ENCODE measurements at places on chromosomes 3 and 15.

DNA sequence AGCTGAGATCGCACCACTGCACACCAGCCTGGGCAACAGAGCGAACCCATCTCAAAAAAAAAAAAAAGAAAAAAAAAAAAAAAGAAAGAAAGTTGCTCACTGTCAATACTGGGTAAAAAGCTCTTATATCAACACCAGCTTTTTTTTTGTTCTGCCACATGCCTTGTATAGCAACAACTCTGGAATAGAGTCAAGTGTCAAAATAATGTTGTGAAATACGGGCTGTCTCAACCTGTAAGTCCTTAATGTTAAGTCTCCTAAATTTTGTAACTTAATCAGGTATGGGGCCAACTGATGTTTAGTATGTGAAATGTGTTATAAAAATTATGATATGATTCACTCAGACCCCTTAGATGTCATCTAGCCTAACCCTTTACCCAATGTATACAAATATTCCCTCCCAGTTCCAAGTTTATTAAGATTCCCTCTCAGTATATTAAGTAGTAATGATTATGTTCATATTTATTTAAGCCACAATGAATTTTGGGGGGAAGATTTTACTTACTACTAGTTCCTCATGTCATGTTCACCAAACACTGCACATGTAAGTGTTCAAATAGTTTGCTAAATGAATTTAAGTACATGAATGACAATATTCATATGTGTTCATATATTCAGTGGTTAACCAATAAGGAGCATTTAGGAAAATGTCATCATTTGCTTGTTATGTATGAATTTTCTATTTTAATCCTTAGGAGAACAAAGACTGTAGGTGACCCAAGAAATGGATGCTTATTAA, 52.2 kb downstream of the GPR160 start:
- DNase-seq: no peak

GRCh38 chr15:58588096-58588495, 156.3 kb downstream of the LIPC start:
- DNase-seq: no peak

GRCh38 chr3:146896711-146897110, 291.6 kb upstream of the PLSCR5 start:
- DNase-seq: no peak

- DNase-seq: no peak
Observed at GRCh38 chr3:83926291-83926690, 1032.5 kb upstream of the CADM2 start.

DNA sequence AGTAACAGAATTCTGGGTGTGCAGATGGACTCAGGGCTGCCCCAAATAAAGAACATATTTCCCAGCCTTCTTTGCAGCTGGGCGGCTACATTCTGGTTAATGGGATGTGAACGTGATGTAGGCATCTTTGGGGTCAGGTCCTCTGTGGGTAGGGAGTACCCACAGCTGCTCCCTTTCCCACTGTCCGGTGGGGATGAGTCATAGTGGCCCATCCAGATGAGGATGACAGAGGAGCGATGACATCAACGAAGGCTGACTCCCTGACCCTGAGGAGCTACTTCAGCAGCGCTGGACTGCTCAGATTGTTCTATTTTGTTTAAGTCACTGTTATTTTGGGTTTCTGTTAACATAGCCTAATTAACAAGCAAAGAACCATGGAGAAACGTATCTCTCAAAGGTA, 38.0 kb downstream of the SRPRB start:
- DNase-seq: no peak

GRCh38 chr3:84236261-84236660, 722.5 kb upstream of the CADM2 start:
- DNase-seq: no peak

- DNase-seq: peak; percentile 17
Observed at GRCh38 chr3:150330872-150331271, 77.2 kb upstream of the TSC22D2 start.

DNA sequence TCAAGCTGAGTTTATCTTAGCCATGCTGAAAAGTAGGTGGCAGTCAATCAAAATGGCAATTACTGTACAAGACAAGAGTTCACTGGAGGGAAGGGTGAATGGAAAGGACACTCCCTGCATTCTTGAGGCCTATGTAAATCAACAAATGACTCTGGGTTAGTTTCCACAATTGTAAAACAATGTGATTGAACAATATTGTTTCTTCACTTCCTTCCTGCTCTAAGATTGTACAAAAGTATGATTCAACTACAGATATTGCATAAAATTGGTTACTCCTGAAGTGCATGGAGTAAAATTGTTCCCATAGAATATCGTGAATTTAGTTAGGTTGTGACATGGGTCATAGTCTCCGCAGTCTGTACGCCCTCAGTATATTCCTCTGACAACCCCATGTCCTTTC, 277.6 kb downstream of the LPP start:
- DNase-seq: no peak

DNA sequence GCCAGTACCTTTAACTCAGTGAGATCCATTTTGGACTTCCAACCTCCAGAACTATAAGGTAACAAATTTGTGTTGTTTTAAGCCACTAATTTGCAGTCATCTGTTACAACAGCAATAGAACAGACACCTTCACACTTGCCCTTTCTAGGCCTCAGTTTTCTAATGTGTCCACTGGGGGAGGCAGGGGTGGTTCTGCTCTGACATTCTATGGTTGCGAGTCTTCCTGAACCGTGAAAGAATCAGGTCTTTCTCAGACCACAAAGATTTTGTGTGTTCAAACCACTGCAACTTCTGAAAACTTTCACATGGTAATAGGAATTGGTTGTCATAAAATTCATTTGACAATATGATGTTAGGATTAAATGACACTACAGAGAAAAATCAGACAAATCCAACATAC, 26.8 kb upstream of the CSTA start:
- no peak for DNase-seq

GRCh38 chr3:32245200-32245599, 6.7 kb downstream of the CMTM8 start:
- DNase-seq: no peak

GRCh38 chr3:187673012-187673411, 2.8 kb upstream of the SST start:
- DNase-seq: no peak

DNA sequence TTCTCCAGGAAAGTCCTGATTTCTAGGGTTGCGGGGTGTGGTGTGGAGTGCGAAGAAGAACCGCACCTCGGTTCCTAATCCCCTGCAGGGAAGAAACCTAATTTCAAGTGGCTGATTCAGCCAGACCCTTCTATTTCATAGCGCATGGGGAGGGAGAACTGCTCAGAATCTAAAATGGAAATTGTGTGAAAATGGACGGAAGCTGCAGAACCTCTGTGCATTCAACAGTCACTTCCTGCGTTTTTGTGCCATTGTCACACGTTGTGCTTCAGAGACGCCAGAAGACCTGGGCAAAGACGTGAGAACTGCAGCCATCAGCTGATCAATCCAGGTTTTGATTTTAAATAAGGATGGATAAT, 1.2 kb downstream of the SIDT1 start:
- no peak for DNase-seq

DNA sequence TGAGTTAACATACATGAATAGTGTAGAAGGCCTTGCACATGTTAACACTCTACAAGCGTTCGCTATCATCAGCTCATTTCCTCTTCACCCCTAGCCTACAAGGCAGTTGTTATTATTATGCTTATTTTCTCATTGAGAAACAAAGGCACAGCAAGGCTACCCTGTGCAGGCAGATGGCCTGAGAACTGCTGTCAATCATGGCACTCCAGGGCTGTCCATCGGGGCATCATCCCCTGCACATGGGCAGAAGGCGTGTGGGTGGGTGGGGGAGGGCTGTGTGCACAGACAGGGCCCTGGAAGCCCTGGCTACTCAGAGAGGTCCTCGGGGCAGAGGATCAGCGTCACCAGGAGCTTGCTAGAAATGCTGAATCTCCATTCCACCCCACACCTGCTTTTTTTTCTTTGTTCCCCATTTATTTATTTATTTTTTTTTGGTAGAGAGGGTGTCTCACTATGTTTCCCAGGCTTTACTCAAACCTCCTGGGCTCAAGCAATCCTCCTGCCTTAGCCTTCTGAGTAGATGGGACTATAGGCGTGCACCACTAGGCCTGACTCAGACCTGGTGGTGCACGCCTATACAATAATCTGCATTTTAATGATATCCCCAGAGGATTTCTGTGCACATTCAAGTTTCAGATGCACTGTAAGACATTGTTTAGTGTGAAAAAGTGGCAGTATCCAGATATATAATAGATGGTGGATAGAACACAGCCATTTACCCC, 9.6 kb upstream of the ZXDC start:
- DNase-seq: no peak

DNA sequence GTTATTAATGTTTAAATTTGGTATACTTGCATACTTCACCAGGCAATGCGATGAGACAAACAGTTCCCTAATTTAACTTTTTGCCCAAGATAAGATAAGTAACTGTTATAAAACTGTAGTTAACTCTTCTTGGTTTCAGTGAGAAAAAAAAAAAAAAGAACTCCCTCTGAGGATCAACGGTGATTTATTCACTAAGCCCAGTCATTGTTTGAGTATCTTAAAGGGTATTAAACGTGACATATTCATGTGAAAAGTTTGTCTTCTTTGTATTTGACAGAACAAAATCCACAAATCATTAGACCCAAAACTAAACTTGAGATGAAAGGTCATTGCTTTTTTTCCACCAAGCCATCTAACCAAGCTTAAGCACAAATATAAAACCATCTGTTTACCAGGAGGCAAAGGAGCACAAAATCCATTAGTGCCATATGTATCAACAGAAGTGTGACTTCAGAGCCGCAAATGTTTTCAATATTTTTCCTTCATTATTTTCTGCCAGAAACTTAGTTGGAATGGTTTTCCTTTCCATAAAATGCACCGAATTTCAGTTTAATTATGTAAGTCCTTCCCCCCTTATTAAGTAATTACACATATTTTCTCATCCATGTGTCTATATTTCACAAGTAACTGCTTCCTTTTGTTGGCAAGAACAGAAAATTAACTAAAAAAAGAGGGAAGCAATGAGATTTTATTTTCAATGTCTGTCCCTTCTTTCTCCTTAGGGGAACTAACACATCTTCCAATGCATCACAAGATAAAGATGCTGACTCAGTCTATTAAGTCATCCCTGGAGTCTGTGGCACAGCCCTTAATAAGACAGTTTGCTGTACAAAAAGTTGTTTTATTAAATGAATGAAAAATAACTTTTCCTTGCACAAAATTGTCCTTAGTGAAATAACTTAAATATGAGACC, 92.2 kb upstream of the RAP2B start:
- DNase-seq: no peak

DNA sequence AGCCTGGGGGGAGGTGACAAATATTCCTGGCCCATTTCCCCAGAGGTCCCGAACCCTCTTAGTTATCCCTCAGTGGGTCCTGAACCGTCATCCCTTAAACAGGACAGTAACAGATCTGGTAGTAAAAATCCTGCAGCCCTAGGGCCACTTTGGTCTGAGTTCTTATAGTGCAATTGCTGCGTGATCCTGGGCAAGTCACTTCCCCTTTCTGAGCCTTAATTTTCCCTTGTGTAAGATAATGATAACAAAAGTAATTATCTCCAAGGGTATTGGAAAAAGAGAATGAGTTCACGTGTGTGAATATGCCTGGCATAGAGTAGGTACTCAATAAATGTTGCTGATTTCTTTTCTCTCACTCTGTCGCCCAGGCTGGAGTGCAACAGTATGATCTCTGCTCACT, 2.9 kb upstream of the JAGN1 start:
- DNase-seq: no peak

DNA sequence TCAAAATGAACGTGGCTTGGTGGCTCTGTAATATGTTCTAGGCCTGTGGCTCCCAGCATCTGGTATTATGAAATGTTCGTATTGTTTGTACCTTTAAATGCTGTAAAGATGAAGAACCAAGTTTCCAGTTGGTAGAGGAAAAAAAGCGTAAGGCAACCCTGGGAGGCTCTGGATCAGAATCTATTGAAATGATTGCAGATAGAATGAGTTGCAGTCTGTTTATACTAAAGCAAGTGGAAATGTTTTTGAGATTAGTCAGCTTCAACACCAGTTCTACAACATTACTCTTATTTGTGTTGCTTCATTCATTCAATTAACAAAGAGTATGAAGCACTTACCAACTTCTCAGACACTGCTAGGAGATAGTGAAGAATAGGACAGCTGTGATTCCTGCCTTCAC, 5.3 kb downstream of the ARL6IP5 start:
- no peak for DNase-seq

GRCh38 chr3:35966629-35967464, 327.5 kb downstream of the ARPP21 start:
- DNase-seq: no peak

GRCh38 chr3:77500721-77501120, 460.8 kb downstream of the ROBO2 start:
- DNase-seq: no peak

- no peak for DNase-seq
Observed at GRCh38 chr15:92184142-92184541, 209.5 kb upstream of the ST8SIA2 start.

DNA sequence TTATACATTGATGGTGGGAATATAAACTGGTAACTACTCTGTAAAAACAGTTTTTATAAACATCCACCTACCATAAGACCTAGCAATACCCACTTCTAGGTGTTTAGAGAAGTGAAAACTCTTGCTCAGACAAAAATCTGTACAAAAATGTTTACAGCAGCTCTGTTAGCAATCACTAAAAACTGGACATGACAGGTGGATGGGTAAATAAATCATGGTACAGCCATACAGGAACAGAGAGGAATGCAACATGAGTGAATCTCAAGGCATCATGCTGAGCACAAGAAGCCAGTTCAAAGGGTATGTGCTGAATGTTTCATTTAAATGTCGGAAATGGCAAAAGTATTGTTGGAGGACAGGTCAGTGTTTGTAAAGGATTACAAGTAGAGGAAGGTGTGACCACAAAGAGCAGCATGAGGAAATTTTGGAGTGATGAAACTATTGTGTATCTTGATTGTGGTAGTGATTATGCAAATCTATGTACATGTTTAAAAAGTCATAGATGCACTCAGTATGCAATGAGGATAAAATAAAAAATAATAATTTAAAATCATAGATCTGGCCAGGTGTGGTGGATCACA, 2.8 kb upstream of the RNU5A-1 start:
- DNase-seq: no peak

DNA sequence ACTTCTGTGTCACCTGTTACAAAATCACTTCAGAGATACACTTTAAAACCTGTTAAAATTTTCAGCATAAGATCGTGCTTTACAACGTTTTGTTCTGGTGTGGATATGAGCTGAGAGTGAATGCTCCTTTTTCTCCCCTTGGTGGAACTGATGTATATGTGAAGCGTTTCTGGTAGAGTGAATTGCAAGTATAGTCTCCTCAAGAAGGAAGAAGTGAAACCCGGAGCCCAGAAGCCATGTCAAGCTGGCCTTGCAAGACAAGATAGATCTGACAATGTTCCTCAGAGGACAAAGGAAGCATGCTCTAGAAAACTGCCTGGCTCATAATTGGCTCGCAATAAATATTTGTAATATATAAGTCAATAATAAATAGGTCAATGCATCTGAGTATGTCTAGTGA, 23.6 kb downstream of the SERPINI2 start:
- no peak for DNase-seq

DNA sequence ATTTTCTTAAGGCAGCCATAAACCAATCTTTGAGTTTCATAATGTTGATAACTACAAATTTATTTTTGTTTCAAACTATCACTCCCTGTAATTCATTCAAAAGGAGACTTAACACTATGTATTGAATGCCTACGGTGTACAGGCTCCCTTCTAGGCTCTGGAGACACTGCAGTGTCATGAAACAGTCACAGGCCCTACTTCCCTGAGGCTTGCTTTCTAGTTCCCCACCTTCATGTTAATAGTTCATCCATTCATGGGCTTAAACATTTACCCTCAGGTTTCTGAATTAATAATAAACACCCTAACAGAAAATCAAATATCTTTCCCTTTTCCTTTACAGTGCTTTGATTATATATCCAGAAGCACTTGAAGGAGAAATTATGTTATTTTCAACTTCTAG, 168.7 kb downstream of the CHL1 start:
- no peak for DNase-seq

GRCh38 chr3:44363591-44363990, 25.0 kb downstream of the TCAIM start:
- DNase-seq: no peak

Measured in NCI-H510A (cell line).